ENCODE measurements at places on chromosomes 6 and 20.

DNA sequence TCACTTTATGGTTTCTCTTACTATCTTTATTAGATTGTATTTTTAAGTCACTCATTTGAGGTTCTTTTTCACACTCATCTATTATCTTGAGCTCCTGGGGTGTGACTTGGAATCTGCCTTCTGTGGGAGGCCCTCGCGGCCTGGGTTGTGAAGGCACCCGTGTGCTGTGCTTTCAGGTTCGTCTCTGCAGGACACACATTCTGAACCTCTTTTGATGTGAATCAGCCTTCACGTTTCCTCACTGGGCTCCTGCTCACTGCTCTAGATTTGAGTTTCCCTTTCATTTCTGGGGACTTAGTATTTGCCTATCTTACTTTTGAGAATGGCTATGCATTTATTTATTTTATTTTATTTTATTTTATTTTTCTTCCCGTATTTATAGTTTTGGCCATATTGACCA lies 97.8 kb downstream of the PACRG start:
- DNase-seq: no peak

GRCh38 chr6:144840619-144841018 lies 555.5 kb downstream of the UTRN start:
- DNase-seq: no peak

DNA sequence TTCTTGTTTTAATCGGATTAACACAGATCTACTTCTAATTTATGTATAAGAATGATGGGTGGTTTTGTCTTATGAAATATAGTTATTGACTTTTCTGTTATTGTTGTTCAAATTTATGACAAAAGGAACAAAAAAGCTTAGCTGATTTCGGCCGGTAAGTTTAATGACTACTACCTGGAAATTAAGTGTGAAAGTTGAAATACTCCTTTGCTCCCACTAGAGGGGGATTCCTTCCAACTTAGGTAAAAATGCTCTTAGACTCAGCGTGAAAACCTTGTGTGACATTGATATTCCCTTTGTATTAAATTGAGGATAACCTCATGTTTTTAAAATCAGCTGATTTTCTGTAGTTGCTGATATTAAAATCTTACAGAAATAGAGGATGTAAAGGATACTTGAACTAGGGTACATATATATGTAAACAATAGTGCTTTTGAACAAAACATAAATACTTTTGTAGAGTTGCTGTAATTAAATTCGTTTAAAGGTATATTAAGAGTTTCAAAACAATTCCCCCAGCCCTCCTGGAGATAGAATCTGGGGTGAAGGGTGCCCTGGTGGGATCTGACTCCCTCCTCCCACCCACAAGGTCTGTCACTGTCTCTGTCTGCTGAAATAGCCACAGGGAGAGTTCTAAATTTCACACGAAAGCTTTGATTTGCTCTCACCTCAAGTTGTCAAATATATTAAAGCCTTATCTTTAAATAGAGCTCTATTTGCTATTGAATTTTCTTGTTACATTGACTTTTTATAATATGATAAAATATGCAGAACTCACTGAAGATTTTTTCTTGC lies 257.5 kb downstream of the ARID1B start:
- DNase-seq: no peak

GRCh38 chr6:135304883-135305282 lies 123.8 kb downstream of the MYB start:
- DNase-seq: no peak

DNA sequence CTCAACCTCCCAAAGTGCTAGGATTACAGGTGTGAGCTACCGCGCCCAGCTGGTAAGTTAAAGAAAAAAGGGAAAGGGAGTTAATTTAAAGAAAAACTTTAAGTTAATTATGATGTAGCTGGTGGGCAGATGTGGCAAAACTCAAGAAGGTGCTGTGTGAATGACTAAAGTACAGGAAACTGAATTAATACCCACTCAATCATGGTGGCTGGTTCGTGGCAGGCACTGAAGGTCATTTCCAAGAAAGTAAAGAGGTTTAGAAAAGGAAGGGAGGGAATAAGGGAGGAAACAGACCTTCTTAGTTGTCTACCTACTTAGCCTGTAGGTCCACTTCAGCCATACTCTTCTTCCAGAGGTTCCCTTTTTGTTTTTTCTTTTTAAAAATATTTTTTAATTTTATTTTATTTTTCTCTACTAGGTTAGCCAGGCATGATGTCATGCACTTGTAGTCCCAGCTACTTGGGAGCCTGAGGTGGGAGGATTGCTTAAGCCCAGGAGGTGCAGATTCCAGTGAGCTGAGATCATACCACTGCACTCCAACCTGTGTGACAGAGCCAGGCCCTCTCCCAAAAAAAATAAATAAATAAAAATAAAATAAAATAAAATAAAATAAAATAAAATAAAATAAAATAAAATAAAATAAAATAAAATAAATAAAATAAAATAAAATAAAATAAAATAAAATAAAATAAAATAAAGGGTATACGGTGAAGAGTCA lies 11.9 kb upstream of the TGM3 start:
- no peak for DNase-seq

DNA sequence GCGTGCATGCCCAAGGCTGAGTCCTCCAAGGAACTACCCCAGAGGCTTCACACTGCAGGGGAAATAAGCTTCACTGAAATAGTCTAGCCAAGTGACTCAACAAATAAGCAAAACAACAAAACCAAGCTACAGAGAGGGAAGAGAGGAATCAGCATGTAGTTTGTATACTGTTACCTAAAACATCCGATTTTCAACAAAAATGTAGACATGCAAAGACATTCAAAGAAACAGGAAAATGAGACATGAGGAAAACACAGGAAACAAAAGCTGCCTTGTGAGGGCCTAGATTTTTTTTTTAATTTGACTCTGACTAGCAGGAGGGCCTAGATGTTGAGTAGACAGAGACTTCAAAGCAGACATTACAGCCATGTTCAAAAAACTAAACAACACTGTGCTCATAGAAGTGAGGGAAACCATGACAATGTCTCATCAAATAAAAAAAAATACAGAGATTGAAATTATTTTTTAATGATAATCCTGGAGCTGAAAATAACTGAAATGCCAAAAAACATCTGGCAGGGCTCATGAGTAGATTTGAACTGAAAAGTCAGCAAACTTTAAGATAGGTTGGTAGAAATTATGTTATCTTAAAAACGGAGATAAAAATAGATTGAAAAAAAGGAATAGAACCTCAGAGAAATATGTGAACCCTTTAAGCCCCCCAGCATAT lies 16.4 kb upstream of the KIF25 start:
- DNase-seq: no peak

- no peak for DNase-seq
Observed at GRCh38 chr6:63558278-63558677, 14.0 kb upstream of the LOC128125822 start.

DNA sequence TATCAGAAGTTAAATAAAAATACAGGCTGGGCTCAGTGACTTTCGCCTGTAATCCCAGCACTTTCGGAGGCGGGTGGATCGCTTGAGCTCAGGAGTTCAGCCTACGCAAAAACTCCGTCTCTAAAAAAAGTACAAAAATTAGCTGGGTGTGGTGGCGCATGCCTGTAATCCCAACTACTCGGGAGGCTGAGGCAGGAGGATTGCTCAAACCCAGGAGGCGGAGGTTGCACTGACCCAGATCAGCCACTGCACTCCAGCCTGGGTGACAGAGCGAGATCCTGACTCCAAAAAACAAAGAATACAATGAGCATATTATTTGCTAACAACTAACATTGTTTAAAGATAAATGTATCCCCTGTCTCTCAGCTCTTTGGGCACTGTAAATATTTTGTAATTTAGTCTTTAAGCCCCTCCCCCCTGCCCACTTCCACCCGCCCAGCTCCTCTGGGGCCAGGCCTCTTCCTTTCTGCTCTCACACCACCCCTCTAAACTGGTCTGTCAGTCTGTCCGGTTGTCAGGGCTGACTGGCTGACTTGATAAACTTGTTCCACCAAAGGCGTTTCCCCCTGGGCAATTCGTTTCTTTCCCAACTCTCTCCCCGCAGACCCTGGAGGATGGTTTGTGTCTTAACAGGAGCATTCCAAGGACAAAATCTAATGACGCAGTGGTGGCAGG lies 62.4 kb upstream of the QKI start:
- no peak for DNase-seq

GRCh38 chr20:54995553-54995952 lies 520.2 kb downstream of the DOK5 start:
- DNase-seq: no peak

DNA sequence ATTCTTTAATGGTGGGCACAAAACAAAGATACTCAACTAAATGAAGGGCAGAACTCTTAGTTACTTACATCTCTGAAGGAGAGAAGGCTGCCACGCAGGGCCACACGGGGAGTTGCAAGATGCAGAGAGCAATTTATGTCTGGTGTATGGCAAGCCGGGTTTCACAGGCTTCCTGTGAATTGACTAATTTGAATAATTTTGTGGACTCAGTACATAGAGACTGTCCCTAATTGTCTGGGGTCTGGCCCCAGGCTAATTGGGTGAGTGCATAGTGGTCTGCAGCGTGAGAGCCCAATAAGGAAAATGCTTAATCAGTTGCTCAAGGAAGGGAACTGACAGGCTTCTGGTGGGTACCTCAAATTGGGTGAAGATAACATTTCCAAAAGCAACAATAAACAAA lies 205.7 kb downstream of the OTOR start:
- DNase-seq: no peak

- DNase-seq: no peak
Observed at GRCh38 chr20:1336699-1337367, 7.9 kb upstream of the SDCBP2 start.

- no peak for DNase-seq
Observed at GRCh38 chr6:16336056-16336818, 97.8 kb downstream of the GMPR start.

DNA sequence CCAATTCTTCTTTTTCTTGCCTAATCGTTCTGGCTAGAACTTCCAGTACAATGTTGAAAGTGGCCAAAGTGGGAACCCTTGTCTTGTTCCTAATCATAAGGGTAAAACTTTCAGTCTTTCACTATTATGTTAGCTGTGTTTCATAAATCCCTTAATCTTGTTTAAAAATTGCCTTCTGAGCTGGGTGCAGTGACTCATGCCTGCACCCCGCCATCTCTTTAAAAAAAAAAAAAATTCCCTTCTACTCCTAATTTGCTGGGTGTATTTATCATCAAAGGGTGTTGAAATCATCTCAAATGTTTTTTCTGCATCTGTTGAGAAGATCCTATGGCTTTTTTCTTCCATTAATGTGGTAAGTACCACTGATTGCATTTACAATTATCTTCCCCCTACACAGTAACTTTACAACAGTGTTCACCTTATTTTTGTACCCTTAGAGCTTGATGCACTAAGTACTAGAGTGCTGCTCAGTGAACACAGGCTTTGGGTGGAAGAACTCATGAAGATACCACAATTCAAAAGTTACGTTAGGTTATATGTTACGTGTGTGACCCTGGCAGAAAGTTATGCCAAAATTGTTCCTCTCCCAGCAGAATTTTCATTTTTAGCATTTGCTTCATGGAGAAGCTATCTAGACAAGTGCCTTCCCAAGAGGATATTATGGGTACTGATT lies 9.7 kb downstream of the SNRPB start:
- DNase-seq: no peak

DNA sequence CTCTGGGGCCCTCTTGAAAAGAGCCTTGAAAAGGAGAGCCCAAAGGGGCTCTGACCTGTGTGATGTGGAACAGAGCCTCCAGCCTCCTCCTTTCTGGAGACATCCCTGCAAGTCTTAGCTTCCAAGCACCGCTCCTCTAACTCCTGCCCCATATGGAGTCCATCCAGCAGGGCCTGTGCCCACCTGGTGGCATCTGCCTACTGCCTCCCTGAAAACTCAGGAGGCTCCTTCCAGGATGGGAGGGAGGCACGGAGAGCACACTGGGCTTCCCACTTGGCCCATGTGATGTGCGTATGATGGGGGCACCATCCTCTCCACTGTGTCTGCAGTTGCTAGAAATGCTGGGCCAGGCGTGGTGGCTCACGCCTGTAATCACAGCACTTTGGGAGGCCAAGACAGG lies 98.1 kb downstream of the SYNDIG1 start:
- DNase-seq: no peak

DNA sequence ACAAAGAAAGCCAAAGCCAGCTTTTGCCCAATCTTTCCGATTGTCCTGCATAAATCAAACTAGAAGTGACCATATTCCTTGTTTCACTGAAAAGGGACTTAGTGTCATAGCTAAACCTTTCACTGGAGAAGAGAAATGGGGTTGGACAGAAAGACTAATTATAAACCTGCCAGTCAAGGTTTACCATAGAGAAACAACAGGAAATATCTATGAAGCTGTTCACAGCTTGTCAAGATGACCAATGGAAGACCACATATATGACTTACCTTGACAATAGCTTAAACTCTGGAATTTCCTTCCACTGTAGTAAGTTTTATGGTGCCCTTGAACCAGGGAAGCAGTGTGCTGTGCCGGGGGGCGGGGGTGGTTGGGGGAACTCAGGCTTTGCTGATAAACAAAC lies 107.7 kb upstream of the PHACTR1 start:
- no peak for DNase-seq

DNA sequence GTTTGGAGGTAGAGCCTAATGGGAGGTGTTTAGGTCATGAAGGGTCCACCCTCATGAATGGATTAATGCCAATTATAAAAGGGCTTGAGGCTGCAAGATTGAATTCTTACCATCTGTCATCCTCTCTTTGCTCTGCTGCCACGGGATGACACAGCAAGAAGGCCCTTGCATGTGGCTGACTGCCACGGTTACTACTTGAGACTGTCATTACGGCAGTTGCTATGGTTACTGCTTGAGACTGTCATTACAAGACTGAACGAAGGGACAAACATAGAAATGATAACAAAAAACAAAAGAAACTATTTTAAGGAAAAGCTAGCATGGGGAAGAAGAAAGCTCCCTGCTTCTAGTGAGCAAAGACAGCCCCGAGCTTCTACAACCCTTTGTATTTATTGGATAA lies 715.0 kb downstream of the TFAP2A start:
- no peak for DNase-seq

DNA sequence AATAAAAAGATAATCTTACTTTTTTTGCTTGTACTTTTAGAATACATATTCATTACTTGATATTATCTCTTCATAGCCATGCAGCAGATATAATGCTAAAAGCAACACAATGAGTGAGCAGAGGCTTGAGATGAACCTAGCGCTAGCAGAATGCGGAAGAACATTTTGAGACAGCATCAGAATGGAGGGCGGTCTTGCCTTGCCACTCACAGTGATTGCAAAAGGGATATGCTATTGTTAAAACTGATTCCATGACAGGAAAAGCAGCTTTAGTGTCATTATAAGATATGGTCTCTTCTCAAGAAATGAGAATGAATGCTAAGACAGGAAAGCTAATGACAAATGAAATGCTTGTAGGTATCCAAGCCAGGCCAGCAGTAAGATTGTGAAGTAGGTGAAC lies 200.0 kb upstream of the GJE1 start:
- DNase-seq: no peak

- DNase-seq: no peak
Observed at GRCh38 chr20:33061658-33062028, 7.9 kb downstream of the BPIFB3 start.

GRCh38 chr6:119985952-119986736 lies 636.6 kb upstream of the MAN1A1 start:
- DNase-seq: no peak

Measured in T-helper 9 cell (primary cell).